ENCODE measurements at places on chromosomes 7 and 10.
A peak's percentile ranks its signal among the peaks of the same experiment; 100 is the strongest.

GRCh38 chr7:158684329-158684728 is 20.3 kb downstream of the NCAPG2 start:
- DNase-seq = no peak

DNA sequence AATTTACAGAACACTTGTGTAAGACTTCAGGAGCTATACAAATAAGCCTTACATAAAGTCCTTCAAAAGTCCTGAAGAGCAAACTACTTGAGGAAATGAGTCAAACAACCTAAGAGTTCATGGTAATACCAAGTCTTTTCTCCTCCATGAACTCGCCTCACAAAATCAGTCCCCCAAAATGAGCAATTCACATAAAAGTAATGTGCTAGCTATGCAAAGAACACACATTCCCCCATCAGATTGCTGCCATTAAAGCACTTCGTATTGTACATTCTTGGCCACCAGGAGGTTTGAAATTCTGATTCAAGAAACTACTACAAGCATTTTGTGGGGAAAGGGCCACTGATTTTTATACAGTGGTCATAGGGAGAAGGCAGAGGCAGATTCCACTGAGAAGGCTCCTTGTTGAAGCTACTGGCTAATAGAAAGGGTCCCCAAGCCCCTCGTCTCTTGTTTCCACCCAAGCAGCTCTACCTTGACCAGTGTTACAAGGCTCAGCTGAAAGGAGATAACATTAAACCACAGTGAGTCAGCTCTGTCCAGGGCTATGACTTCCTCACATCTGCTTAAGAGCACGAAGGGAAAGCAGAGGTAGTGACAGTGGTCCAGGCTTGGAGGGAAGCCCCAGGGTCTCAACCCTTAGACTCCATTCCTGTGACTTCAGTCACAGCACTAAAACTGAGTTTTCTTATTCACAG is 115.2 kb upstream of the CDK1 start:
- no peak for DNase-seq

DNA sequence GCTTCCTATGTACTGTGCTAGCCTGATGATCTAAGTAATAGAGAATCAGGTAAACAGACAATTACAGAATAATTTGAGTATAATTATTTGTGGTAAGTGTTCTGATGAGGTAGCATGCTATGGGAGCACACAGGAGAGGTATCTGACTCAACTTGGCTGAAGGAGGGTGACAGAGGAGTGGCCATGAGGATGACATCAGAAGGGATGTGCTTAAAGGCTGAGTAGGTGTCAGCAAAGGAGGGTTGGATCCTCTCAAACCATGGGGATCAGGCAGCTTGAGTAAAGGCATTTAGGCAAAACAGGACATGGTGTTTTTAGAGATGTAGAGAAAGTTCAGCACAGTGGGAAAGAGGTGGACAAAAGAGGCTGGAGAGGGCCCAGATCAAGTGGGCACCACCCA is 29.0 kb downstream of the KLHDC10 start:
- no peak for DNase-seq

DNA sequence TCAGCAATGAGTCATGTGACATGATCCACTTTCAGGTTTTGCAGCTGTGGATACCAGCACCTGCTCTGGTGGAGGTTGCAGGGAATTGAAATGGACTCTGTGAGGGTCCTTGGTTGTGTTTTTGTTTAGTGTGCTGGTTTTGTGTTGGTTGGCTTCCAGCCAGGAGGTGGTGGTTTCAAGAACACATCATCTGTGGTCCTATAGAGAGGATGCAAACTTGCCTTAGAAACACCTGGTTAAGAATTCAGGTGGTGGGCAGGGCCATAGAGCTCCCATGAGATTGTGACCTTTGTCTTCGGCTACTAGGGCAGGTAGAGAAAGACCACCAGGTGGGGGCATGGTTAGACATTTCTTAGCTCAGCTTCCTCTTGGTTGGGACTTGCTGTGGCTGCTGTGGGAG is 59.2 kb upstream of the CYP2C9 start:
- DNase-seq = no peak

GRCh38 chr10:108556186-108556585 is 1367.1 kb downstream of the XPNPEP1 start:
- no peak for DNase-seq

DNA sequence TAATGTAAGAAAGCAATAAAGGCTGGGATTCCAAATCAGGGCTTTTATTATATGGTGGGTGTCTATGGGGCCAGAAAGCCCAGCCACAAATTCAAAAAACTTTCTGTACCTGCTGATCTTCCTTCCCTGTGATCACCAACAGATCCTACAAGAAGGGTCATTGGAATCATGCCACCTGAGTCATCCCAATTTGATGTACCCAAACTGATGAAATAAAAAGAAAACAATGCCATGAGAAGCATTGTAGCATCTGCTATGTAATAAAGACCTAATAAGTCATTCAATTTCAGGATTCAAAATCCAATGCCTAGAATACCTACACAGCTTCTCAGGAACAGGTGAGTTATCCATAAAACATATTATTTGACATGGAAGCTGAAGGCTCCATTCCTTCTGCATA is 228.8 kb downstream of the DKK1 start:
- DNase-seq = no peak

GRCh38 chr7:68224041-68224741 is 1227.6 kb downstream of the TYW1 start:
- no peak for DNase-seq

GRCh38 chr7:120421151-120421651 is 148.2 kb downstream of the KCND2 start:
- DNase-seq = no peak

DNA sequence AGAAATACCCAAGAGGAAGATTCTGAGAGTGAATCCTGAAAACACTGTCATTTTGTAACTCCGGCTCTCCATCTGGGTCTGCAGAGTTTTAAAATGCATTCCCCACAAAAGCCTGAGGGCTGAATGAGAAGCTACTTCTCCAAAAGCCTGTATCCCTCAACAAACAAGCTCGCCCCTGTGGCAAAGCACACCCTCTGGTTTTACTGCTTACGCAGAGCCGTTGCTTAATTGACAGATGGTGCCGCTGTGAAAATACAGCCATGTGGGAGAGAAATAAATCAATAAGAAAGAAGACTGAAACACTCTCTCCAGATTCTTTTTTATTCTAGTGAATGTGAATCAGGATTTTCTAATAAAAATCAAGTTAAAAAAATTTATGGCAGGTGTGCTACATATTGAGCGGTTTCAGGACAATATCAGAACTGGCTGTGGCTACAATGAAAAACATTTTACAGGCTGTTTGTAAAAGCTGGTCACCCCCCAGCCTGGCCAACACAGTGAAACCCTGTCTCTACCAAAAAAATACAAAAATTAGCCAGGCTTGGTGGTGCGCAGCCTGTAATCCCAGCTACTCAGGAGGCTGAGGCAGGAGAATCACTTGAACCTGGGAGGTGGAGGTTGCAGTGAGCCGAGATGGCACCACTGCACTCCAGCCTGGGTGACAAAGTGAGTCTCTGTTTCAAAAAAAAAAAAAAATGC is 32.5 kb downstream of the C7orf33 start:
- DNase-seq = no peak

DNA sequence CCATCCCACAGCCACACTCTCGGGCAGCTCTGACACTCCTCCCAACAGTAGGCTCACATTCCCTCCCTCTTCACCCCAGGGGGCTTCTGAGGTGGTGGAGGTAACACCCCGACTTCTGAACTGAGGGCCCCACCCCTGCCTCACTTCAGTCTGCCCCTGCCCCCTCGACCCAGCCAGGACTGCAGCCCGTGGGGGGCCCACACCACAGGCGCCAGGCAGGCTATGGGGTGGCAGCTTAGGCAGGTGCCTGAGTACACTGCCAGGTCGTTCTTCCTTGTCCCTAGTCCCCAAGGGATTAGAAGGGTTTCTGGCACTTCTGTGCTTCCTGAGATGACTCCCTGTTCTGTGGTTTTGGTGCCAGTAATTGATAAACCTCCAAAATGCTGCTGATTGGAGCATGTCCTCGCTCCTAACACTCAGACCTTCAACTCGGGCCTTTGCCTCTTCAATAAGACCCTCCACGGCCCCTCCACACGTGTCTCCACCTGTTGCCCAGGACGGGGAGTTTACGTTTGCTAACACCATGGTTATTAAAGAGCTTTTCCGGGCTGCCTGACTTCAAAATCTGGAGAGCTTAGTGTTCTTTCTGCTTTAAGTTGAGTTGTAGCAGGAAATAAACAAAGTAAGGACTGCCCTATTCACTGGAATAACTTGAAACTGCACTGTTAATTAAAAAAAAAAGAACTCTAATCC is 23.8 kb upstream of the LARP4B start:
- no peak for DNase-seq

DNA sequence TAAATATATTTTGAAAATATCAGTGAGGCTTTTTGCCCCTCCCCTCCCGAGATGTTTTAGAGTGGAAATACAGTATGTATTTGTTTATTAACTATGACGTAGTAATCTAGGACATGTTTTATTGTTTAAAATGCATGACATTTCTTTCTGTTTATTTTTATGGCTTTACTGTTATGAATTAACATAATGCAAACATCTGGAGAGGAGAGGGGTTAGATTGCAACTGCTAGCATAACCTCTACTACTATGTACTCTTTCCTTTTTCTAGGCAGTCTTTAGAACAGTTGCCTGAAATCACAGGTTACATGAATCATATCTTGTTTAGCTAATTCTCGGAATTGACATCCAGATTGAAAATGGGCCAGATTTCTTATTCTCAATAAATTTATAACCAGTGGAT is 7.4 kb downstream of the BTAF1 start:
- DNase-seq = no peak

- peak; percentile 30 for DNase-seq
Observed at GRCh38 chr7:73515178-73515577, 6.9 kb downstream of the BAZ1B start.

GRCh38 chr10:17406036-17406834 is 48.2 kb downstream of the ST8SIA6 start:
- no peak for DNase-seq

- peak; percentile 82 for DNase-seq
Observed at GRCh38 chr10:72087969-72088888, at the start of gene SPOCK2. TSS of gene SPOCK2 (minus strand) at chr10:72088551. CDS start at chr10:72088328, 223 bp downstream.

GRCh38 chr7:131061158-131061557 is 266.5 kb upstream of the MKLN1 start:
- DNase-seq = no peak

DNA sequence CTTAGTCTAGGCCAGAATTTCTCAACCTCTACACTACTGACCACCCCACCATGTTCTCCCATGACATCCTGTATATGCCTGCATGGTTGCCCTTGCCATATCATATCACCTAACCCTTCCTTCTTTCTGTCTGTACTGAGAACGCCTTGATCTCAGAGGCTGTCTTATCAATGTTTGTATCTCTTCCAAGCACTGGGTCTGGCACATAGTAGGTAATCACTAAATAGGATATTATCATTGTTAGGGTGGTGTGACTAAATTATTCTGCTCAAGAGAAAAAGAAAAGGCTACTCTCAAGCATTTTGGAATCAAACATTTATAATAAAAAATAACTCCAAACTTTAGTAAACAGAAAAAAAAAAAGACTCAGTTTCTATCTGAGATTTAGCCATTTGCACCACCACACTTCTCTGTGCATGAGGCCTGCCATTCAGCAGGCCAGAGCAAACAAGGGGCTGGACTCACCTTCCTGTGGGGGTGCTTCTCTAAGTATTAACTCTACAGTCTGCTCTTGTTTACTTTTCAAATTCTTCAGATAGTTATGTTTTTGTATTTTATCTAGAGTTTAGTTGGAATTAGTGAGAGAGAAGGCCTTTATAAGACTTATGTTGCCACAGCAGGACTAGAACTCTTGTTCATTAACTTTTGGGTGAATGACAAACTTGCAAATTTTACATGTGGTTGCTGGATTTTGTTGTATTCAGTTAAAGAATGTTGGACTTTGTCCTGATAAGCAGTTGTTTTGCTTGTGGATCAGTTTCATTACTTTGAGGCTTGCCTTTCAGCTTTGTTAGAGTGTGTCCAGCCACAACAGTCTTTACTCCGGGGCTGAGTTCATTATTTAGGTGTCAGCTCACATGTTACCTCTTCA is 5.4 kb downstream of the AGBL3 start:
- DNase-seq = no peak

- DNase-seq = no peak
Observed at GRCh38 chr7:94481279-94481678, 28.3 kb upstream of the CASD1 start.

DNA sequence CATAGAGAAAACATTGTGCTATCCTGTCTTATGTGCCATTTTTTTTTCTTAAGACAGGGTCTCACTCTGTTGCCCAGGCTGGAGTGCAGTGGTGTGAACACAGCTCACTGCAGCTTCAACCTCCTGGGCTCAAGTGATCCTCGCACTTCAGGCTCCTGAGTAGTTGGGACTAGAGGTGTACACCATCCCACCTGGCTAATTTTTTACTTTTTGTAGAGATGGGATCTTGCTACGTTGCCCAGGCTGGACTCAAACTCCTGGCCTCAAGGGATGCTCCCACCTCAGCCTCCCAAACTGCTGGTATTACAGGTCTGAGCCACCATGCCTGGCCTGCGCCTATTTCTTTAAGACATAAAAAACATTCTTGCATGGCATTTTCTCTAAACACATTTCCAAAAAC is 20.6 kb downstream of the LYZL1 start:
- no peak for DNase-seq

DNA sequence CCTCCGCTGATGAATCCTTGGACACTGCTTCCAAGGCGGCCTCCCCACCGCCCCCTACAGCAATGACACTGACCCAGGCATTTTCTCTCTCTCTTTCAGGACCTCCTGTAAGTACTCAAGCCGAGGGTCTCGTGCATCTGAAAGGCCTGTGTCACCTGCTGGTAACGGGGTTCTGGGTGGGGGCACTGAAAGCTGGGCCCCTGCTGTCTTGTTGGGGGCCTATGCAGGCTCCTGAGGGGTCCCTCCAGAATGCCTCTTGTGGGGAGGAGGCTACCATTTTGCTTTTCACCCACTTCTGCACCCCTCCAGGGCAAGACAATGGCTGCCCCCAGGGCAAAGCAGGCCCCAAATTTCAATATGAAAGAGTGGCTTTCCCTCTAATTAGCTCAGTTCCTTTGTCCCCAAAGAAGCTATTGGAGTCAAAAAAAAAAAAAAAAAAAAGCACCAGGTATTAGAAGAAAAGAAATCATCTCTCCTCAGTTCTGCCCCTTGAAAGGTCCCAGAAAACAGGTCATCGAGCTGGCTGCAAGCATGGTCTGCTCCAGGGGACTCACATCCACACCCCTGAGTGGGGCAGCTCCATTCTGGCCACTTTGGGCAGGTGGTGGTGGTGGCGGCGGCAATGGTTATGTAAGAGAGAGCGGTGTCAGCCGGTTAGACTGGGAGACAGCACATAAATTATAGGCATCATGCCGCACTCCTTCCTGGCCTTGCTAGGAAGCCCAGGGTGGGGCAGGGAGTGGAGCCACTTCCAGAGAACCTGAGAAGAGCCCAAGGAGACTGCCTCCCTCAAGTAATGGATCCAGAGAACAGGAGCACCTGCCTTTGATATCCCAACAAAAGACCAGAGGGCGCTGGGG is 66.2 kb downstream of the COL13A1 start:
- no peak for DNase-seq

- DNase-seq = no peak
Observed at GRCh38 chr7:34224281-34224680, 318.9 kb downstream of the BMPER start.

- no peak for DNase-seq
Observed at GRCh38 chr10:75525067-75525466, 93.6 kb downstream of the LRMDA start.

Measured in CD4-positive, alpha-beta T cell treated with Interferon alpha-2 for 1 hour (primary cell).